Urothelium cell line (cell line): ENCODE measurements at places on chromosomes 1 and 21.

DNA sequence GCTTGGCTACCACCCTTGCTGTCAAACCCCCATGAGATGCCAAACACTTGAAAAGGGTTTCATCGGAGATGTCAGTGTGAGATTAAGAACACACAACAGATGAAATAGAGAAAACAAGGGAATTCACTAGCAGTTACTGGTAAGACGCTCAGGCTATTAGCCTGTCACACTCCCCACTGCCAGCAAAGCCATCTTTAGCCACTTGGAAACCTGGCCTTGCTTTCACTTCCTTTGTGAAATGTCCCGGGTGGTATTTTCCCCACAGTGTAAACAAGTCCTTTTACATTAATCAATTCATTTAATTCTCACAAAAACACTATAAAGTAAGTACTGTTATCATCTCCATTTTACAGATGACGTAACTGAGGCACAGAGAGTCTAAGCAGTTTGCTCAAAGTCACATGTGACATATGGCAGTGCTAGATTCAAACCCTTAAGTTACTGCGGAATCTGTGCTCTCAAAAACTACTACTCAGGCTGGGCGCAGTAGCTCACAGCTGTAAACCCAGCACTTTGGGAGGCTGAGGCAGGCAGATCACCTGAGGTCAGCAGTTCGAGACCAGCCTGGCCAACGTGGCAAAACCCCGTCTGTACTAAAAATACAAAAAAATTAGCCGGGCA, 32.7 kb upstream of the KHDRBS1 start:
- DNase-seq: no peak

DNA sequence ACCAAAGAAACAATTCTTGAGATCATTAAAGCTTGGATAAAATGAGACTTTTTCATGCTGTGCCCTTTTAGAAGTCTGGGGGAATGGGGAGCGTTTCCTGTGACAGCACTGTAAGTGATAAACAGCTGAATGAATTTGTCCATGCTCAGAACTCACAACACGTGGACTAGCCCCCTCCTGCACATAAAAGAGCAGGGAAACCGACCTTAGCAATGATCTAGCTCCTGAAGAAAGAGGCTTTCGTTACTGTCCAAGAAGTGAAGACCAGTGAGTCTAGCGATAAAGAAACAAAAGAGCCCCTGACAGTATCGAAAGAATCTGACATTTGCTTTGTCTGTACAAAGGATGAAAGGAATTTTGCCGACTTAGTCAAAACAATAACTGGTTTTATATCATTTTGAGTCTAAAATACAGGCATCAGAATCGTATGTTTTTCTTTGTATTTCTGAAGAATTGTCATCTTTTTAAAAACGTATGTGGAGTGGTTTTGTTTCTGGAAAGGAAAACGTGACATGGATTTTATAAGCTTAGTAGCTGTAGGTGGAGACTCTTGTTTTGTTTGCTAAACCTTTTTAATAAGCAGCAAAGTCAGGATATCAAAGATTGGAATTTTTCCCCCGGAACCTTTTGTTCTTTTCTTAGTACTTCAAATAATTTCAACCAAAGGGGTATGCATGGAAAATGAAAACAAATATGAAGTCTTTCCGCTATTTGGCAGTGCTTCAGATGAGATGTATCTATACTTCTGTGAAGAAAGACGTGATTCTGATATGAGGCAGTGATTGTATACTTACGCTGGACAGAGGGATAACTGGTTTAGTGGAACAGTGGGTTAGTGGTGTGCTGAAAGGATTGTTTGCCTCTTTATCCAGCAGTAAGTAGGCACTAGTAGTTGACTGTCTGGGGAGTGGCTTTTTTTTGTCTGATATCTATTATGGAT, 61.0 kb downstream of the MAST2 start:
- DNase-seq: no peak

GRCh38 chr1:60857851-60858250, 224.5 kb upstream of the NFIA start:
- DNase-seq: no peak

DNA sequence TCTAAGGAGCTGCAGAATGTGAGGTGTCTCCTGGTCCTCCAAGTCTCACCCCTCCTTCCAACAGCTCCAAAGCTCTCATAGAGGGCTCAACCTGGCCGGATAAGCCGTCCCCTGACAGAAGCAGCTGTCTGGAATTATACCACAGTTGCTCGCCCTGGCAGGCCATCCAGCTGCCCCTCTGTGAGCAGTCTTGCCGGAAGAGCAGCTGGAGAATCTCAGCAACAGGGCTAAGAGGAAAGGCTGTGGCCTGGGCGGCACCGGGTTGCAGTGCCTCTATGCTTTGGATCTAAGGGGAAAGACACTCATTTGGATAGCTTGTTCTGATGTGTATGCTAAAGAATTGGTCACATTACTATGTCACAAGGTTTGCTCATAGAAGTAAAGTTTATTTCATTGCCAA, 12.4 kb downstream of the TMCC2 start:
- no peak for DNase-seq

DNA sequence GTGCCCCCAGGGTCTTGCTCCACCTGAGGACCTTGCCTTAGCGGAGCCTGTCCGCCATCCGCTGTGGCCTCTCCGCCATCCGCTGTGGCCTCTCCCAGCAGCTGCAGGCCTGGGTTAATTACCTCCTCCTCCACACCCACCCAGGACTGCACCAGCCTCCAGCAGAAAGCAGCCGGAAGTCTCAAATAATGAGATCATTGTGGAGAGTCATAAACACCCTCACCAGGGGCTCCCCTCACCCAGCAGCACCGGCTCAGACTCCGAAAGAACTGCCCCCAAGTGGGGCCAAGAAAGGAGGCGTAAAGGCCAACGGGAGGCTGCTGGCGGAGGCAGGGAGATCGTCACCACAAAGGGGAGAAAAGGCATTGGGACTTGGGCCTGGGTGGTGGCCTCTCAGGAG, 10.7 kb upstream of the GPR153 start:
- DNase-seq: no peak

DNA sequence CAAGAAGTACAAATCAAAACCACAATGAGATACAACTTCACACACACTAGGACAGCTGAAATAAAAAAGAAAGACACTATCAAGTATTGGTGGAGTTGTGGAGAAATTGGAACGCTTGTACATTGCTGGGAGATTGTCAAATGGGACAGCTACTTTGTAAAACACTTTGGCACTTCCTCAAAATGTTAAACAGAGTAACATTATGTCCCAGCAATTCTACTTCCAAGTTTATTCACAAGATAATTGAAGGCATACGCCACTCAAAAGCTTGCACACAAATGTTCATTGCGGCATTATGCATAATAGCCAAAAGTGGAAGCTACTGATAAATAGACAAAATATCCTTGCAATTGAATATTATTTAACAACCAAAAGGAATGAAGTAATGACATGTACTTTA, 199.9 kb upstream of the KCNK2 start:
- DNase-seq: no peak

- no peak for DNase-seq
Measured at GRCh38 chr1:113965703-113966412, 13.4 kb upstream of the OLFML3 start.
